ENCODE measurements at places on chromosomes 3 and 15. TPM values are rescaled to one million over a fixed set of nuclear protein-coding genes. Genes with fewer than 3 reads are reported as not detected.

The CPNE9 gene
- 0.31 TPM for total RNA-seq

The FANCD2OS gene
- total RNA-seq: not detected

The SPINT1 gene
- total RNA-seq: 2.5 TPM

The TMEM212 gene
- not detected for total RNA-seq

The LRRC31 gene
- total RNA-seq: not detected

The IQCF5 gene
- not detected for total RNA-seq

The TMCO5A gene
- total RNA-seq: not detected

The DPP8 gene
- total RNA-seq: 81.1 TPM

The BUB1B gene
- 8.8 TPM for total RNA-seq

The SERPINI1 gene
- total RNA-seq: 95.8 TPM

All from parietal lobe (tissue), 2 donors.